ENCODE measurements at places on chromosomes 6 and 20.

- no peak within 1 kb of the TSS for H3K27ac ChIP-seq
- no peak for DNase-seq
- no peaks in the 10 kb centered on the region for H3K4me1 ChIP-seq
- H3K36me3 ChIP-seq: no peaks in the 10 kb centered on the region
Observed at GRCh38 chr6:45327956-45328522, at the start of gene RUNX2. RUNX2 (plus strand) TSS chr6:45328330; CDS start chr6:45328727, 397 bp downstream.

DNA sequence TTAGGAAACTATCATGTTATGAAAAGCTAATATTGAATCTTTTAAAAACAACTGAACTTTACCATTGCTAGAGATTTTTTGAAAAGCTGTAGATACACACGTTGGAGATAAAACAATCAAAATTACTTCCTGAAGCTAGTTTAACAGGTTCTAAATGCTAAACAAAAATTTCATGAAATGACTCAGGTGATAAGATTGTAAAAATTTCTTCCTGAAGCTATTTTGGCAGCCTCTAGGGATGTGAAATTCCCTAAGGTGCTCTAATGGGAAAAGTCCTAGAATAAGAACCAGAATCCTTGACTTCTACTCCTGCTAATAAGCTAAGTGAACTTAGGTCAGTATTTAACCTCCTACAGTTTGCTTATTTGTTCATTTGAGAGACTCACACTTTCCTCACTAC, 8.5 kb downstream of the GCM2 start:
- no peak for DNase-seq
- H3K36me3 ChIP-seq: no peaks in the 10 kb centered on the region
- H3K27me3 ChIP-seq: no peaks in the 10 kb centered on the region
- no peak overlapping the region for H3K4me3 ChIP-seq
- no peaks in the 10 kb centered on the region for H3K4me1 ChIP-seq
- no peak overlapping the region for H3K27ac ChIP-seq

- H3K27ac ChIP-seq: no peak overlapping the region
- DNase-seq: no peak
- H3K4me3 ChIP-seq: no peak overlapping the region
- peaks cover 5% of the 10 kb centered on the region for H3K27me3 ChIP-seq
- no peaks in the 10 kb centered on the region for H3K36me3 ChIP-seq
- no peaks in the 10 kb centered on the region for H3K4me1 ChIP-seq
Observed at GRCh38 chr20:20215976-20216727, 151.8 kb upstream of the INSM1 start.

DNA sequence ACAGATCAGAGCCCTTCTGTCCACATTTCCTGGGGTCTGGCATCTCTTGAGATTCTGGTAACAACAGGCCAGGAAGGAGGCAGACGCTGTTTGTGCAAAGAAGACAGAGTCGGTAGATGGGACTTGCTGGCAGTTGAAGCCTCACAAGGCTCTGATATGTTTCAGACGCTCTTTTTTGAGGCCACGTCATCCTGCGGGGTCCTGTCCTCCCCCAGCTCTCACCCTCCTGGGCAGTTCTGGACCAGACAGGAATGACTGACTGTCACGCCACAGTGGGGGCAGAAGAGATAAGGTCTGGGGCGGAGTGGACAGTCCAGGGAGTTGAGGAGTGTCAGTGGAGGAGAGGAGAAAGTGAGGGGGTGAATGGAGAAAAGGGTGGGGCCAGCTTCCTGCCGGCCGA, 87.1 kb upstream of the SULF2 start:
- no peaks in the 10 kb centered on the region for H3K36me3 ChIP-seq
- no peak for DNase-seq
- H3K4me3 ChIP-seq: no peak overlapping the region

DNA sequence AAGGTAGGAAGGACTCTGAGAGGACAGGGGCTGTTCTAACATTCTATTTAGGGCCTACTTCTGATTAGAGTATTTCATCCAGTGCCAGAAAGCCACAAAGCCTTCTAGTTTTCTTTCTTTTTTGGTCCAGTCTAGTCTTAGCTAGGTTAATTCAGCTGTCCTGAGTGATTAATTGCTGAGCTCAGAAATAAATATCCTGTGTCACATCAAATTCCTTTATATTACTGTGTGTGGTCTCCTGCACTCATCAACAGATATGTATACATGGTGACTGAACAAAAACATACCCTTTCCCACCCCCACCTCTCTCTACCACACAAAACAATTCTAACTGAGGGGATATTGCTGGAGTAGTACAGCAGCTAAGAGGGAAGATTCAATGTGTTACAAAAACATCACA, 601.5 kb upstream of the NRSN1 start:
- no peak overlapping the region for H3K27ac ChIP-seq
- no peak for DNase-seq
- no peak overlapping the region for H3K4me3 ChIP-seq
- H3K4me1 ChIP-seq: no peaks in the 10 kb centered on the region

GRCh38 chr20:43849496-43850186, 65.0 kb upstream of the TOX2 start:
- no peaks in the 10 kb centered on the region for H3K4me1 ChIP-seq
- H3K36me3 ChIP-seq: no peaks in the 10 kb centered on the region
- no peak overlapping the region for H3K4me3 ChIP-seq
- no peak for DNase-seq

DNA sequence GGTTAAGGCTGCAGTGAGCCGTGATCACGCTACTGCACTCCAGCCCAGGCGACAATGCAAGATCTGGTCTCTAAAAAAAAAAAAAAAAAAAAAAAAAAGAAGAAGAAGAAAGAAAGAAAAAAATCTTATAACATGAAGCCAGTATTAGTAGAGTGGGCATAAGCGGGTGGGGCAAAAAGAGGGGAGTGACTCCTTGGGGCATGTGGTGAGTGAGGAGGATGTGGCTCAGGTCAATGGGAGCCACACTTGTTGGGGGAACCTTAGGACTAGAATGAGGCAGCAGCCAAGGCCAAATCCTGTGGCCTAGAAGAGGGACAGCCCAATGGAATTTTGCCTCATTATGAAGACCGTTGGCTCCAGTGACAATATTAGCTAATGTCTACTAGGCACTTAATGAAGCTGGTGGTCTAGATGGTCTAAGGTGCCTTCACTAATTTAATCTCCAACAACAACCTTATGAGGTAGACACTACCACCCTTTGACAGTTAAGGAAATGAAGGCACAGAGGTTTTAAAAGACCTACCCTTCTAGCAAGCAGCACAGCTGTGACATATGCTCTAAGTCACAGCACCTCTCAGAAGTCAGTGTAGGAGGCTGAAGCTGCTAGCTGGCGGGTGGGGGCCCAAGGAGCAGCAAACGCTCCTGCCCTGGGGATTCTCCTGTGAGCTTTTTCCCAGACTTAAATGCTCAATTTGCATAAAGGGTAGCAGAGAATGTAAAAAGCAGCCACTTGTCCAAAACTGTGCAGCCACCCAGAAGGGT, 23.6 kb upstream of the ARMC12 start:
- H3K27me3 ChIP-seq: no peaks in the 10 kb centered on the region
- DNase-seq: no peak
- no peaks in the 10 kb centered on the region for H3K36me3 ChIP-seq
- H3K27ac ChIP-seq: no peak overlapping the region
- H3K4me3 ChIP-seq: no peak overlapping the region

DNA sequence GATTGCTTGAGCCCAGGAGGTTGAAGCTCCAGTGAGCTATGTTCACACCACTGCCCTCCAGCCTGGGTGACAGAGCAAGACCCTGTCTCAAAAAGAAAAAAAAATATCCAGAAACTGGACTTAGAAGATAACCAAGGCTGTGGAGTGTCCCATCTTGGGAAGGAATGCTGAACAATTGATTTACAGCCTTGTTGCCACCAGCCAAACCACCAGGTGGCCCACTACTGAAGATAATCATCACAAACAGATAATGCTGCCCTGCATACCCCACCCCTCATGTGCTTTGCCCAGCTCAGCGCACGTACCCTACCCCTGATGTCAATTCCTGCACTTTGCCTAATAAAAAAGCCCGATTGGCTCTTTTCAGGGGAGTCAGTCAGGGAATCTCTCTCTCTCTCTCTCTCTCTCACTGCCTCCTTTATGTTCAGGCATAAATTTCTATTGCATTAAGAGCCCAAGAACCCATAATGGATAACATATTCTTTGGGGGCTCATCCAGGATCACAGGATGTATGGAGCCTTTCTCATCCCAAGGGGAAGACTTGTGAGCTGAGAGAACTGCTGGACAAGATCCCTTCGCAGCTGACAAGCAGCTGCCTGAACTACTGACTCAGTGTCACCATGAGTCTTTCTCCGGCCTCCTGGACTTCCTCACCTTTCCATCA, 166.4 kb downstream of the CD24 start:
- DNase-seq: no peak
- no peak overlapping the region for H3K4me3 ChIP-seq
- no peaks in the 10 kb centered on the region for H3K36me3 ChIP-seq
- H3K4me1 ChIP-seq: no peaks in the 10 kb centered on the region

GRCh38 chr20:59656417-59656816, 52.1 kb downstream of the PHACTR3 start:
- no peak overlapping the region for H3K27ac ChIP-seq
- no peaks in the 10 kb centered on the region for H3K4me1 ChIP-seq
- H3K36me3 ChIP-seq: no peaks in the 10 kb centered on the region
- H3K27me3 ChIP-seq: peaks cover 7% of the 10 kb centered on the region

GRCh38 chr6:53567701-53568100, 22.8 kb upstream of the GCLC start:
- no peak for DNase-seq
- no peaks in the 10 kb centered on the region for H3K36me3 ChIP-seq
- no peak overlapping the region for H3K4me3 ChIP-seq
- no peaks in the 10 kb centered on the region for H3K27me3 ChIP-seq

GRCh38 chr20:37295595-37295994, 6.1 kb downstream of the MANBAL start:
- no peaks in the 10 kb centered on the region for H3K36me3 ChIP-seq
- peaks cover 70% of the 10 kb centered on the region for H3K4me1 ChIP-seq
- H3K27me3 ChIP-seq: no peaks in the 10 kb centered on the region
- H3K27ac ChIP-seq: peak overlapping the region; percentile 81
- DNase-seq: no peak
- H3K4me3 ChIP-seq: no peak overlapping the region

- no peak overlapping the region for H3K4me3 ChIP-seq
- DNase-seq: no peak
- H3K27me3 ChIP-seq: no peaks in the 10 kb centered on the region
- no peak overlapping the region for H3K27ac ChIP-seq
- H3K4me1 ChIP-seq: no peaks in the 10 kb centered on the region
- H3K36me3 ChIP-seq: peaks cover 32% of the 10 kb centered on the region
Observed at GRCh38 chr6:144439016-144439415, 153.9 kb downstream of the UTRN start.

DNA sequence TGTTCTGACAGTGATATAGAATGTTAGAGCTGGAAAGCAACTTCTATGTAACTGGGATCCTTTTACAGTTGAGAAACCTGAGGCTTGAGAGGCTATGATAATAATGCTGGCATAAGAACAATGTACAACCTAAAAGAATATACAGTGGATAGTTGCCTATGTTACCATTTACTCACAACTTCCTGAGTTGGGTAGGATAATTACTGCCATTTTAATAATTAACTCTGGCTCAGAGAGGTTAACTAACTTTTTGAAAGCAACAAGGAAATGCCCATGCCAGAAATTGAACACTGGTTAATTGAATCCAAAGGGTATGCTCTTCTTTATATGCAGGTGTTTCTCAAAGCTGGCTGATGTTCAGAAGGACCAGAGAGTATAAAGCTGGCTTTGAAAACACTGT, 530.7 kb upstream of the MAP3K7 start:
- H3K27ac ChIP-seq: no peak overlapping the region
- no peaks in the 10 kb centered on the region for H3K4me1 ChIP-seq
- DNase-seq: no peak
- H3K36me3 ChIP-seq: no peaks in the 10 kb centered on the region
- no peaks in the 10 kb centered on the region for H3K27me3 ChIP-seq
- H3K4me3 ChIP-seq: no peak overlapping the region

DNA sequence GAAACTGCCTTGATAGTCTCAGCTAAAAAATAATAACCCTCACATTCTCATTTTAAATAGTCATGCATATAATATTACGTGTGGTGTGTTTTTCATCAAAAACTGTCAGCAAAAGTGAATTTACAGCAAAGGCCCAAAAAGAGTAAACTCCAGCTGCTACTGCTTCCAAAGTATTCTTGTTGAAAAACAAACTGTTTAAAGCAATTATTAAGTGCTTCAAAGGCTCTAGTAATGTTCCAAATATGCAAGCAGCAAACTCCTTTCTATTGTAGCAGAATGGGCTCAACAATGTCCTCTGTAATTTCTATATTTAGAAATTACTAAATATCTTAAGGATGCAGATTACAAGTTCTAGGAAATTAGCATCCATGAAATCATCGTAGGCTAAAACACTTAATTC, 280.0 kb upstream of the TBX18 start:
- H3K36me3 ChIP-seq: no peaks in the 10 kb centered on the region
- H3K4me1 ChIP-seq: no peaks in the 10 kb centered on the region
- no peaks in the 10 kb centered on the region for H3K27me3 ChIP-seq

- H3K36me3 ChIP-seq: no peaks in the 10 kb centered on the region
- no peak for DNase-seq
- H3K4me1 ChIP-seq: no peaks in the 10 kb centered on the region
Observed at GRCh38 chr20:60170116-60170515, 211.9 kb downstream of the CDH26 start.

GRCh38 chr20:17749978-17750721, 50.4 kb downstream of the BANF2 start:
- no peaks in the 10 kb centered on the region for H3K36me3 ChIP-seq
- no peak overlapping the region for H3K4me3 ChIP-seq
- H3K27ac ChIP-seq: no peak overlapping the region
- H3K27me3 ChIP-seq: no peaks in the 10 kb centered on the region
- peak; percentile 28 for DNase-seq

- no peaks in the 10 kb centered on the region for H3K36me3 ChIP-seq
- no peaks in the 10 kb centered on the region for H3K27me3 ChIP-seq
- H3K4me3 ChIP-seq: no peak overlapping the region
- H3K4me1 ChIP-seq: peaks cover 35% of the 10 kb centered on the region
- peak overlapping the region; percentile 30 for H3K27ac ChIP-seq
Observed at GRCh38 chr20:62914970-62915457, 11.3 kb downstream of the DIDO1 start.

DNA sequence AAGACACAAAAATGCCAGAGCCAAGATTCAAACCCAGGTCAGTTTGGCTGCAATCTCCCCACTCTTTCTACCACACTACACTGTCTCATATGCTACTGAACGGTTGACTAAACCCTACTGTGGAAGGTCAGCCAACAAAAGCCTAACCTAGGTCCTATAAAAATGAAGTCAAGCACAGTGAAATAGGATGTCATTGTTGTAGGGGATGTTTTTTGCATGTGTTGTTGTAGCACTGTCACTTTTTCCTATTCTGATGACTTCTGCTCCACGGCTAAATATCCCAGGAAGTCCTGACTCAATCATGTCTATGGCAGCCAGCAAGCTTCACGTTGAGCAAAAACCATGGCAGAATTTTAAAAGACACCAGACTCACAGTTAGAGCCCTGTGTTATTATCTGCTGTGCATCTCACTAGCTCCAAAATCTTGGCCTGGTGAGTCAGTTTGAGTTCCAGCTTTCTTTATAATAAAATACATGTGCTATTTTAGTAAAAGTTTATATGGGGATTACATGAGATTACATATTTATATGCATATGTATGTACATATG, 322.1 kb upstream of the NT5E start:
- H3K27me3 ChIP-seq: no peaks in the 10 kb centered on the region
- no peaks in the 10 kb centered on the region for H3K36me3 ChIP-seq
- DNase-seq: no peak
- no peaks in the 10 kb centered on the region for H3K4me1 ChIP-seq
- no peak overlapping the region for H3K4me3 ChIP-seq
